ENCODE measurements at places on chromosomes 4 and X. TPM values are rescaled to one million over a fixed set of nuclear protein-coding genes. Genes with fewer than 3 reads are reported as not detected.

The XAGE2 gene
- not detected for polyA plus RNA-seq

DNA sequence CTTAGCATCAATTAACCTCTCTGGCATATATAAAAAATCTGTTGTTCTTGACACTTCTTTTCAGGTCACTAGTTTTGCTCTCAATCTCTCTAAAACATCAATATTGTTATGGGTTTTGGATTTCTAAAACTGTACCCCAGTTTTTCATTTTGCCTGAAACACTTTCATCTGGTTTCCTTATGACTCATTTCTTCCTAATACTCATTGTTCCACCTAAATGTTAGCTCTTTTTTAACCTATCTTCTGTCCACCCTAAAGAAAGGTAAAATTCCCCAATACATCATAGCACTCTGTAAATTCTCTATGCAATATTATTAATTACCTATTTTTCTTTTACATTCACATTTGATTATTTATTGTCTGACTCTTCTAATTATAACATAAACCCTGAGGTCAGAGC lies 575.5 kb upstream of the NDST4 start:
- DNase-seq: no peak

- DNase-seq: no peak
These were observed 131.3 kb downstream of the ARHGAP10 start for GRCh38 chr4:147863111-147863747.

DNA sequence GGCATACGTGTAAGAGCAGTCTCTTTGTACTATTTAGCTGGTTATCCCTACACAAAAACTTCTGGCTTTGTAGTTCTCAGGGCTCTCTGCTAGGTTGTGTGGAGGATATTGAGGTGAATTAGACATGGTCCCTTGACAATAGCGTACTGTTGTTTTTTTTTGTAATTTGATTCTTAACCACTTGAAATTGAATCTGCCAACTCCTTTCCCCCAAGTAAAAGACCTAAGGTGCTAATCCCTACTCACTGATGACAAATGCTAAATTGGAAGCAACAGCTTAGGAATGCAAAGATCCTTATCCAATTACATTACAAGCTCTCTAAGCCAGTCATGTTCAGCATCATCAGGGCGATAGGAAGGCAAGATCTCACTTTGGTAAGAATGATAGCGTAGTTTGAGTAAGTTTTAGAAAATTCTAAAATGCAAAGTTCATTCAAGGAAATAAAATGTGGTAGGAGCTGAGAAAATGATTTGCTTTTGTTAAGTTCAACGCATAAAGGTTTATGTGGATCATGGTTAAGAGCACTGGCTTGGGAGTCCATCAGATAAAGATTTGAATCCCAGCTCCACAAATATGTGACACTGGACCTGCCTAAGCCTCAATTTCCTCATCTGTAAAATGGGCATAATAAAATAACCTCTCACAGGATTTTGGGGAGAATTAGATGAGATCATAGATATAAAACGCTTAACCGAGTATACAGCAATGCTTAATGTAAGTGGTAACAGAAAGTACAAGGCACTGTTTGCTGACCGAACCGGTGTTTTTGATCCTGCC lies 39.3 kb downstream of the DOCK11 start:
- DNase-seq: peak; percentile 59

DNA sequence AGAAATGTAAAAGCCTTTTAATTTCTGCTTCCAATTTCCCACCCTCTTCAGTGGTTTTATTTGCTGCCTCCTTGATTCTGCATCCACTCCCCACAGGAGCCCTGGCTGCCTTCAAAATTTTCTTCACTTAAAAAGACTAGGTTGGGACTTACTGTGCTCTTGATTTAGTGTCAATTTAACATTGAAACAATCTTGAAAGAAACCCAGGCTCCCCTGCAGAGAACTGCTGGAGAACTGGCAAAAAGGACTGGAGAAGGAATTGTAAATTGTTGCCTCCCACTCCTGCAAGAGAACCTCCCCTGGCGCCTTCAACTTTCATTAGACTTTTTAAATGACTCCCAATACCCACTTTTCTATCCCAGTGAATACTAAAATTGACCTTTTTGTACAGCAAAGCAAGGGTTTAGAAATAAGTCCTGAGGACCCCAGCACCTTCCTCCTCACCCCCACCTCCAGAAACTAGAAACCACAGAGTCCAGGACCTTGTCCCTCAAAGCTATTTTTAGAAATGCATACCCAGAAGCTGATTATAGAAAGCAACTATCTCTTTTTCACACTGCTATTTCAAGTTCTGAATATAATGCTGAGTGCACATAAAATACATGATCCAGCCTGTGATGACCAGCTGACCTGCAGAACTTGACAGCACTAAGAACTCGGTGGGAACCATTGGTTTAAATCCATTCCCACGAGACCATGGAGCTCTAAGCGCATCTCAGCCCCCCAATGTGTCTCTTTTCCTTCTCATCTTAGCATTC lies 155.5 kb downstream of the INPP4B start:
- DNase-seq: no peak

The HPSE gene
- 1.9 TPM for polyA plus RNA-seq

DNA sequence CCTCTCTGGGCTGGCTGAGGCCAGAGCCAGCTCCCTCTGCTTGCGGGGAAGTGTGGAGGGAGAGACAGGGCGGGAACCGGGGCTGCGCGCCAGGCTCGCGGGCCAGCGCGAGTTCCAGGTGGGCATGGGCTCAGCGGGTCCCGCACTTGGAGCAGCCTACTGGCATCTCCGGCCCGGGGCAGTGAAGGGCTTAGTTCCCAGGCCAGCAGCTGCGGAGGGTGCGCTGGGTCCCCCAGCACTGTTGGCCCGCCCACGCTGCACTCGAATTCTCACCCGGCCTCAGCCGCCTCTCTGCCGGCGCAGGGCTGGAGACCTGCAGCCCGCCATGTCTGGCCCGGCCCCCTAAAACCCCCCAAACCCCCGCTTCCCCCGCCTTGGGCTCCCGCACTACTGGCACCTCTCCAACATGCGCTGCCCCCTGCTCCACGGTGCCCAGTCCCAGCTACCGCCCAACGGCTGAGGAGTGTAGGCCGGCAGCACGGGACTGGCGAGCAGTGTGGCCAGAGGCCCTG lies 33.8 kb upstream of the FAT4 start:
- DNase-seq: no peak

All from kidney (tissue), 22 donors.